ENCODE measurements at places on chromosomes 13 and 19.

DNA sequence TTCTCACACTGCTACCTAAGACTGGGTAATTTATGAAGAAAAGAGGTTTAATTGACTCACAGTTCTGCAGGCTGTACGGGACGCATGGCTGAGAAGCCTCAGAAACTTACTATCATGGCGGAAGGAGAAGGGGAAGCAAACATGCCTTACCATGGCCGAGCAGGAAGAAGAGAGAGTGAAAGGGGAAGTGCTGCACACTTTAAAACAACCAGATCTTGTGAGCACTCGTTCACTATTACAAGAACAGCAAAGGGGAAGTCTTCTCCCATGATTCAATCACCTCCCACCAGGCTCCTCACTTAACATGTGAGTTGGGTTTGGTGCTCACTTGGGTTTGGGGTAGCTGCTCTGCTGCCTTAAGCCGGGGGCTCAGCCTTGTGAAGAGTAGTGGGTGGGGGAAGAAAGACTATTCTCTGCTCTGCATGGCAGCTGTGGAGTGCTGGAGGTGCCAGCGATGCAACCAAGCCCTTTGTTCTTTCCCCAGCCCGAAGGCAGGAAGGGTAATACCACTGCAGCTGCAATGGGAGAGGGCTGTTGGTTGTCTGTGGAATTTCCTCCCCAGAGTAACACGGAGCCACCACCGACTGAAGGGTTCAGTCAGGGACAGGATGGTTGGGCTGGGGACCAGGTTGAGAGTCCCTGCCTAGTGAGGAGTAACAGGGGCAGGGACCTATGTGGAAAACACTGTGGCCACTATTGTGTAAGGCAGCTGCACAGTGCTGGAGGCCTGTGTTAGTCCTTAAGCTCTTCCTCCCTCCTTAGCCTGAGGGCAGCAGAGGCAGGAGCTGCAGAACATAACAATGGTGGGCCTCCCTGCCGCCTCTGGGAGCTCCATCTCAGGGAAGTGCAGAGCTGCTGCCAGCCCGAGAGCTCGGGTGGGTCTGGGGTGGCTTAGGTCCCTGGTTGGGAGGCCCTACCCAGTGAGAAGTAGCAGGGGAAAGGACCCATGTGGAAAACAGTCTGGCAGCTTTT is 1262.5 kb downstream of the EFNB2 start:
- no peaks in the 10 kb centered on the region for H3K27me3 ChIP-seq
- H3K27ac ChIP-seq = no peak overlapping the region
- H3K4me1 ChIP-seq = no peaks in the 10 kb centered on the region

DNA sequence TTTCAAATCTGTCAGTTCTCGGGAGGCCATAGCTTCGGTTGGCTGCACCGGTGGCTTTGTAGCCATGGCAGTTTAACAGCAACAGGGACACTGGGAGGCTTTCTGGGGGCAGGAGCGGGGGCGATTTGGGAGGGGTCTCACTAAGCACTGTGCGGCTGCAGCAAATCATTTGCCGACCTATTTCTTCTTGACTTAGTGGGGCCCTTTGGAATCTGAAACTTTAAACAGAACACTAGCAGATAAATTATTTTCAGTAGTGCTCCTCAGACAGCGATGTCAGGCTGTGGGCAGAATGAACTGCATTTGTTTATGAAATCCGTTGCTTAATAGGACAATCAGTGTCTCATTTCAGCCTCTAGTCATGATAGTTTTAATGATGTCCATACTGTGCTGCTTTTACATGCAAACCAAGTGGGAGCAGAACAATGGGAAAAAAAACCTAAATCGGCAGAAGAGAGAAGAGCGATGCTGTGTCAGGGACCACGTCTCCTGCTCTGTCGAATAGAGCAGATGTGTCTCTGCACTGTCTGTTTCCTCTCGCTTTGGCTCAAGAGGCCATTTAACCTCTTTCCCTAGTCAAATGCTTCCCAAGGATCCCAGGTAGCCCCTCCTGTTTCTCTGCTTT is 211.9 kb downstream of the OLFM4 start:
- H3K27me3 ChIP-seq = no peaks in the 10 kb centered on the region
- no peaks in the 10 kb centered on the region for H3K4me1 ChIP-seq

DNA sequence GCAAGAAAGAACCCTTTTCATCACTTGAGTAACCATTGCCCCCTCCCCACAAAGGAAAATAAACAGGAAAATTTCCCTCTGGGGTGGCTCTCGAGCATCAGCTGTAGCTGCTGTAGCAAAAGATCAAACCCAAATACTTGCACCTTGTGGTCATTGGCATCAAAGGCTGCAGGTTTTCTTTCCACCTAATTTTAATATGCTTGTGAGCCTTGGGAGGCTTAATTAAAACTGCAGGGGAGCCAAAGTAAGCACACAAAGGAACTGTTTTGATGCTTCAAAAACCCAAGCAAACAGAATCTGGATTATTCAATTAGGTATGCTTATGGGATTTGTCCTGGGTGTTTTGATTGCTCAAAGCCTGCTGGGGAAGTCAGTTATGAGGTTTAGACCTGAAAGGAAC is 119.5 kb downstream of the SHISA2 start:
- H3K27me3 ChIP-seq = no peaks in the 10 kb centered on the region
- no peaks in the 10 kb centered on the region for H3K4me1 ChIP-seq
- no peak overlapping the region for H3K4me3 ChIP-seq
- H3K36me3 ChIP-seq = no peaks in the 10 kb centered on the region
- DNase-seq = no peak

DNA sequence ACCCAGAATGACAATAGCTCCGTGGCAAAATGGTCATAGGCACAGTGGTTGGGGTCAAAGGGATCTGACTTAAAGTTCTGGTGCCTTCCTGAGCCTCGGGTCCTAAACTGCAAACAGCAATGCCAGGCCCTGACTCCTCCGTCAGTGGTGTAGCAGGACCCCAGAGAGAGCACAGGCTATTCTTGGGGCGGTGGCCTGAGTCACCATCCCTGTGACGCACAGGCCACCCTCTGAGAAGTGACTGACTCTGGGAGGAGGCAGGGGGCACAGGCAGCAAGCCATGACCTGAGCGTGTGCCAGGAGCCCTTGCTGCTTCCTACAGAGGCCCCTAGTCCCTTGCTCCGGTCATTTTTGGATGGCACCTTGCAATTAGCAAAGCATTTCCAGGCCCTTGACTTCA is 18.7 kb downstream of the PLVAP start:
- H3K36me3 ChIP-seq = no peaks in the 10 kb centered on the region
- DNase-seq = peak; percentile 82
- H3K4me3 ChIP-seq = no peak overlapping the region
- no peak overlapping the region for H3K27ac ChIP-seq
- no peaks in the 10 kb centered on the region for H3K27me3 ChIP-seq

GRCh38 chr13:66567899-66568612 is 662.1 kb downstream of the PCDH9 start:
- H3K27ac ChIP-seq = no peak overlapping the region
- no peaks in the 10 kb centered on the region for H3K4me1 ChIP-seq
- H3K4me3 ChIP-seq = no peak overlapping the region
- no peaks in the 10 kb centered on the region for H3K27me3 ChIP-seq

- H3K4me1 ChIP-seq = no peaks in the 10 kb centered on the region
- DNase-seq = no peak
- H3K4me3 ChIP-seq = no peak overlapping the region
- H3K27me3 ChIP-seq = no peaks in the 10 kb centered on the region
- H3K27ac ChIP-seq = no peak overlapping the region
- H3K36me3 ChIP-seq = no peaks in the 10 kb centered on the region
Observed at GRCh38 chr13:101018720-101019119, 344.1 kb upstream of the TMTC4 start.

DNA sequence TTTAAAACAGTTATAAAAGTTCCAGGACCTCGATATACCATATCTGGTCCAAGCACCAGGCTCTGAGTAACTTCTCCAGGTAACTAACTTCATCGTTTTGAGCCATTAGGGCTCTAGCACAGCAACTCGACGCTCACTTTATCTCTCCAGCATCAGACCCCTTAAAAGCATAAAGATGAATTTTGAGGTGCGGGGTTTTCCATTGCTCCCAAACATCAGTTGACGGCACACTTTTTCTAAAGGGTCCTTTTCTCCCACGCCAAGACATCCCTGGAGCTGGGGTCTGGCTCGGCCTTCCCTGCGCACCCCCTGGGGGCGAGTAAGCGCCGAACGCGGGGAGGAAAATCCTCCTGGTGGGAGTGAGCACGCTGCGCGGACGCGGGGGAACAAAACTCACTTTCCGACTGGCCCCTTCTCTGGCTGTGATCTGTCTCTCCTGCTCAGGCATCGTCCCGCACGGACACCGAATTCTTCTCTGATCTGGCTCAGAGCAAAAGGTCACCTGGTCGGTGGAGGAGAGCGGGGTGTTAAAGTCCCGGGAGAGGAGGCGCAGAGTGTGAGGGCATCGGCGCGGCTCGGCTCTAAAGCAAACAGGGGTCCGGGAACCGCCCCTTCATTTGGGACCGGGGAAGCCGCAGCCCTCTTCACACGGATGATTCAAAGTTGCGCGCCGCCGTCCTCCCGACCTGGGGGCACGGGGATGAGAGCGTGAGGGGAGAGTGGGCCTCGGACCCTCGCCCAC is at the start of gene ATP7B:
TSS of gene ATP7B (minus strand) at position 561 of the 742 bp plus-strand sequence. CDS start at position 448, 113 bp downstream.
- no peaks in the 10 kb centered on the region for H3K36me3 ChIP-seq
- peaks cover 9% of the 10 kb centered on the region for H3K4me1 ChIP-seq
- peak; percentile 66 for DNase-seq
- peak within 1 kb of the TSS; percentile 70 for H3K27ac ChIP-seq
- H3K4me3 ChIP-seq = peak within 1 kb of the TSS; percentile 75

DNA sequence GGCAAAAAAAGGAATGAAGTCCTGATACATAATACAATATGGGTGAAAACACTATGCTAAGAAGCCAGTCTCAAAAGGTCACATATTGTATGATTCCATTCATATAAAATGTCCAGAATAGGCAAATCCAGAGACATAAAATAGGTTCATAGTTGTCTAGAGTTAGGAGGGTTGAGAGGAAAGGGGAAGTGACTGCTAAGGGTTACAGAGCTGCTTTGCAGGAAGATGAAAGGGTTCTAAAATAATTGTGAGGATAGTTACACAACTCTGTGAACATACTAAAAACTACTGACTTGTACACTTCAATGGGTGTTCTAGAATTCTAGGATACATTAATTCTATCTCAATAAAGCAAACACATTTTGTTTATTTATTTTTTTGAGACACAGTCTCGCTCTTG is 25.7 kb downstream of the CAB39L start:
- DNase-seq = no peak
- no peaks in the 10 kb centered on the region for H3K36me3 ChIP-seq
- H3K27ac ChIP-seq = no peak overlapping the region
- no peaks in the 10 kb centered on the region for H3K27me3 ChIP-seq
- H3K4me3 ChIP-seq = no peak overlapping the region
- H3K4me1 ChIP-seq = no peaks in the 10 kb centered on the region

DNA sequence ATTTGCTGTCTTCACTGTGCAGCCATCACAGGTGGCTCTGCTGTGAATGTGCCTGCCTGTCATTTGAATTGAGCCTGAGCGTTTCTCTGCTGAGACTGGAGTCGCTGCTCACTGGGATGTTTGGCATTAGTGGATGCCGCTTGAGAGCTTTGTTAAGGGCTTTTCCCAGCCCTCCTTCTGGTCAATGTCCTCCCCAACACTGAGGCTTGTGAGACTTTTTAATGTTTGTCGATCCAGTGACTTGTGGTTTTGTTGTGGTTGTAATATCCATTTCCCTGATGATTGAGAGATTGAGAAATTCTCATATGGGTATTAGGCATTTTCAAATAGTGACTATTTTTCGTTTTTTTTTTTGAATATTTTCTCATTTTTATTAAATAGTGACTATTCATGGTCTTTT is 2.6 kb downstream of the TPRX2 start:
- no peaks in the 10 kb centered on the region for H3K27me3 ChIP-seq
- DNase-seq = no peak

GRCh38 chr13:43546251-43546650 is 240.5 kb downstream of the ENOX1 start:
- DNase-seq = no peak
- no peaks in the 10 kb centered on the region for H3K27me3 ChIP-seq
- H3K27ac ChIP-seq = no peak overlapping the region
- no peak overlapping the region for H3K4me3 ChIP-seq
- no peaks in the 10 kb centered on the region for H3K36me3 ChIP-seq
- peaks cover 4% of the 10 kb centered on the region for H3K4me1 ChIP-seq

GRCh38 chr13:29170436-29171082 is 350.4 kb downstream of the MTUS2 start:
- DNase-seq = no peak
- no peaks in the 10 kb centered on the region for H3K36me3 ChIP-seq
- no peaks in the 10 kb centered on the region for H3K27me3 ChIP-seq
- H3K27ac ChIP-seq = peak overlapping the region; percentile 26
- no peak overlapping the region for H3K4me3 ChIP-seq
- peaks cover 16% of the 10 kb centered on the region for H3K4me1 ChIP-seq

- no peaks in the 10 kb centered on the region for H3K4me1 ChIP-seq
- no peaks in the 10 kb centered on the region for H3K27me3 ChIP-seq
- H3K36me3 ChIP-seq = no peaks in the 10 kb centered on the region
- no peak for DNase-seq
- H3K27ac ChIP-seq = no peak overlapping the region
Observed at GRCh38 chr13:102039264-102039663, 362.6 kb downstream of the FGF14 start.

DNA sequence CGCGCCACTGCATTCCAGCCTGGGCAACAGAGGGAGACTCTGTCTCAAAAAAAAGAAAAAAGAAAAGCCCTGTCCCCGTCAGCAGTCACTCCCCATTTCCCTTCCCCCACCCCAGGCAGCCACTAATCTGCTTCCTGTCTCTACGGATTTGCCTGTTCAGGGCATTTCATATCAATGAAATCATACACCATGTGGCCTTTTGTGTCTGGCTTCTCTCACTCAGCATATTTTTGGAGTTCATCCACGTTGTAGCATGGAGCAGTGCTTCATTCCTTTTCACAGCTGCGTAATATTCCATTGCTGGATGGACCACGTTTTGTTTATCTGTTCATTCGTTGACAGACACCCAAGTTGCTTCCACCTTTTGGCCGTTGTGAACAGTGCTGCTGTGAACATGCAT is 36.1 kb upstream of the KLF2 start:
- H3K4me3 ChIP-seq = no peak overlapping the region
- no peak overlapping the region for H3K27ac ChIP-seq
- DNase-seq = no peak
- no peaks in the 10 kb centered on the region for H3K36me3 ChIP-seq
- H3K27me3 ChIP-seq = no peaks in the 10 kb centered on the region

GRCh38 chr19:45349430-45349941 is 8.9 kb downstream of the KLC3 start:
- H3K36me3 ChIP-seq = peaks cover 18% of the 10 kb centered on the region
- H3K4me1 ChIP-seq = no peaks in the 10 kb centered on the region
- H3K27ac ChIP-seq = no peak overlapping the region
- no peak for DNase-seq
- no peak overlapping the region for H3K4me3 ChIP-seq
- H3K27me3 ChIP-seq = peaks cover 4% of the 10 kb centered on the region

GRCh38 chr13:89822467-89822866 is 1525.0 kb upstream of the MIR17HG start:
- no peak overlapping the region for H3K4me3 ChIP-seq
- no peaks in the 10 kb centered on the region for H3K36me3 ChIP-seq
- no peak for DNase-seq

DNA sequence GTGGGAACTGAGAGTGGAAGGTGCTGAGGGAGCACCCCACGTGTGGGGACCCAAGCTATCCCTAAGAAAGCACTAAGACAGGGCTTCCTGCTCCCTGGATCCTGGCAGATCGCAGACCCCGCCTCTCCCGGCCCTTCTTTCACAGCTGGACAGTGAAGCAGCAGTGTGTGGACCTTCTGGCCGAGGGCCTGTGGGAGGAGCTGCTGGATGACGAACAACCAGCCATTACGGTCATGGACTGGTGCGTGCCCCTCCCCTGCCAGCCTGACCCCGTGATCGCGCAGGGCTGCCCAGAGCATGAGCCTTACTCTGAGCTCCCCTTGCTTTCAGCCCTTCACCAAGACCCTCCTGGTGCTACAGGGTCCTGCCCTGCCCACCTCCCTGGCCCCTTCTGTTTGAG is 2.3 kb downstream of the NCCRP1 start:
- no peak overlapping the region for H3K27ac ChIP-seq
- no peaks in the 10 kb centered on the region for H3K36me3 ChIP-seq
- no peak overlapping the region for H3K4me3 ChIP-seq
